Stimulated activated CD4-positive, alpha-beta T cell treated with anti-CD3 and anti-CD28 coated beads, Interleukin-4, amount 100 ng/mL, for 4 hours (primary cell): ENCODE measurements at places on chromosomes 5 and 9.
A peak's percentile ranks its signal among the peaks of the same experiment; 100 is the strongest.

DNA sequence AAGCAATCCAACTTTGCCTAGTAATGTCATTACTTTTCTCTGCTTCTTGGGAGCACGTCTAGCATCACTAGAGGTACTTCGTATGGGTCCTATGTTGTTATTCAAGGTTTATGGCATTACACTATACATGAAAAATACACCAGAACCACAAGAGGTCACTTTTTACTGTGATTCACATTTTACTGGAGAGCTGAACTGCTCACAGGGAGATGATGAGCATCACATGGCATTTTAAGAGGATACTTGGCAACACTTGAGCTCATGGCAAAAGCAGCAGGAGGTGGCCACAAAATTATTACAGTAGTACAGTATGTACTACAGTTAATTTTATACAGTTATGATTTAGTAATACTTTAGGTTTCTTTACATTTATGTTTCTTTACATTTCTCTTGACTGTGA lies 223.4 kb downstream of the PARP8 start:
- DNase-seq = no peak

DNA sequence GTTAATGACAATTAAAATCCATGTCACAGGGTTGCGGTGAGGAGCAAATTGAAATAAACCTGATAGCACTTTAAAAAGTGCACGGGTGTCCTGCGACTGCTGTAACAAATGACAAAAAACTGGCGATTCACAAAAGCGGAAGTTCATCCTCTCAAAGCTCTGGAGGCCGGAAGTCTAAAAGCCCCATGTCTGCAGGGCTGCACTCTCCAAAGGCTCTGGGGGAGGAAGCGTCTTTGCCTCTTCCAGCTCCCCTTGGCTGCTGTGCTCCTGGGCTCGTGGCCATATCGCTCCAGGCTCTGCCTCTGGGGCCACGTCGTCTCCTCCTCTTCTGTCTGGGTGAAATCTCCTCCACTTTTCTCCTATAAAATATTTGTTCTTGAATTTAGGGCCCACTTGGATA lies 273.9 kb upstream of the IRX2 start:
- no peak for DNase-seq

GRCh38 chr5:135234666-135235401 lies 164.2 kb downstream of the MACROH2A1 start:
- no peak for DNase-seq

GRCh38 chr9:117088140-117088539 lies 326.7 kb downstream of the ASTN2 start:
- no peak for DNase-seq

GRCh38 chr5:133289686-133290367 lies 238.0 kb downstream of the HSPA4 start:
- no peak for DNase-seq

GRCh38 chr5:16679863-16680262 lies 63.1 kb upstream of the RETREG1 start:
- no peak for DNase-seq

GRCh38 chr9:122032346-122032745 lies 60.8 kb downstream of the TTLL11 start:
- no peak for DNase-seq

GRCh38 chr9:98846879-98847278 lies 39.4 kb downstream of the GALNT12 start:
- DNase-seq = no peak

GRCh38 chr9:25742256-25742655 lies 64.0 kb upstream of the TUSC1 start:
- DNase-seq = no peak

DNA sequence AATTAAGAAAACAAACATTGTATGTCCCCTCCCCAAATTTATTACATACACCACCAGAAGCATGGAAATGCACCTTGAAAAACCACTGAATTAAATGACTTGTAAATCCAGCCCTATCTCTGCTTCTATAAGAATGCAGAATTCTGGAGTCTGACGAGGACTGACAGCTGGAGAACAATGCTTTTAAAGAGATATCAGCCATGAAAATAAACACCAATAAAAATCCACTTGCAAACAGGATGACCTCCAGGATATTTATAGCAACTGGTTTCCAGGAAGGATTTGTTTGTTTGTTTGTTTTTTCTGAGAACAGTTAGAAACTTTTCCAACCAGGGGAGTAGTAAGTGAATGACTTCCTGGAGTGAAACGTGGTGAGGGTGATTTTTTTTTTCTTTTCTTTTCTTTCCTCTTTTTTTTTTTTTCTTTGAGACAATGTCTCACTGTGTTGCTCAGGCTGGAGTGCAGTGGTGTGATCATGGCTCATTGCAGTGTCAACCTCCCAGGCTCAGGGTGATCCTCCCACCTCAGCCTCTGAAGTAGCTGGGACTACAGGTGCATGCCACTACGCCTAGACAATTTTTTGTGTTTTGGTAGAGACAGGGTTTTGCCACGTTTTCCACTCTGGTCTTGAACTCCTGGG lies 38.7 kb upstream of the SLC36A1 start:
- DNase-seq = no peak

DNA sequence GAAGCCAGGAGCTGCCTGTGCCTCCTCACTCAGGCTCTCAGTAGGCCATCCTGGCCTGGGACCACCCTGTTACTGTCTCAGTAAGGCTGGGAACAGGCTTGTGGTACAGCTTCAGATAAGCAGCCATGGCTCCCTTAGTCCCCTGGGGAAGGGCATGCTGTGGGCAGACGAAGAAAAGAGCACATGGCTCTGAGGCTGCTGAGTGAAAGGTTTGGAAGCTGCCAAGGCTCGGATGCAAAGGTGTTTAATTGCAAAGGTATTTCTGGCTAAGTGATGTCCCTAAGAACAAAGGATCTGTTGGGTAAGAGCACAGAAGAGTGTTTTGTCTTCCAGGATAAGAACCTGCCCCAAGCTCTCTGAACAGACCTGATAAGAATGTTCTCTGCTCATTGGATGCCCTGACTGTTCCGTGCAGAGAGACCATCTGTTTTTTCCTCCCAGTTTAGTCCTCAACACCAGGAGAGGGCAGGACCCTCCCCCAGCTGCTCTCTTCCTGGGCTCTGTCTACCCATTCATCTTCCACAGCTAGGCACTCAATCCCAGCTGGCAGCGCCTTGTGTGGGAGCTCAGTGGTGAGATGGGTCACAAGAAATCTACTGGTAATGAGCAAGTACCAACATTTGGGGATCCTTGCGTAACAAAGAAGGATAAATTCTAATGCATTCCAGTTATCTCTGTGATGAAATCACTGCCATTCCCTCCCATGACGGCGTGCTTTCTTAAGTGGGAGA lies 17.7 kb downstream of the ANGPTL2 start:
- DNase-seq = no peak

DNA sequence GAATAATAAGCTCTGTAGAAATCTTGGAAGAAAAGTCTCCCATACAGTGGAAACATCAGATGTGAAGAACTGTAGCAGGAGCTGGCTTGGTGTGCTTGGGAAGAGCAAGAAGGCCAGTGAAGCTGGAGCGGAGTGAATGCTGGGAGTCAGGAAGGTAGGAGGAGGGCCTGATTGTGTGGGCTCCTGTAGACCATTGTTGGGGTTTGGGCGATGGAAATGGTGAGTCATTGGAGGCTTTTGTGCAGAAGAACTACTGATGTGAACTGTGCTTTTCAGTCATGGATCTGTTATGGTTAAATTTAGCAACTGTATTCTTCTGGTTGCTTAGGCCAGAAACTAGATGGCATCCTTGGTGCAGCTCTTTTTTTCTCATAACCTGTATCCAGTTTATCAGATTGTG lies 2.3 kb downstream of the ICE1 start:
- peak; percentile 26 for DNase-seq

DNA sequence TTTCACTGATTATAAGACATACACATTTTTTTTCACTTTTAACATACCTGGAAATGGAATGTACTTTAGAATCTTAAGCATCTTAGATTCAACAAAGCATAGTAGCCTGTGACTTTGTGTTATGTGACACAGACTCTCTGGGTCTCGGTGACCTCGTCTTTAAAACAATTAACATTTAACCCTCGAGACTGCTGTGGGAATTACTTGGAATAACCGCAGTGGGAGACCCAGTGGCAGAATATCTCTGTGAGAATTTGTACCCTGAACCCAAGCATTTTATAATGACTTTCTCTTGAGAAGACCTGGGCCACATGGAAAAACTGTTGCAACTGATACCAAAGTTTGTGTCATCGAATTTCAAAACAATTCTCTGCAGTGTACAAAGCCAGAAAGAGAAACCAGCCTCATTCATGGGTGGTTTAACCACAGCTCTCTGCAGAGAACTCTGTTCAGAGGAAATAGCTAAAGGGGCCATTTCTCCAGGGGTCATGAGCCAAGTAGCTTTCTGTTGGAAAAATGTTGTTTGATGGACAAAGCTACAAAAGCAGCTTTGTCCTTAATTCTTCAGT lies 10.0 kb upstream of the RETREG1 start:
- DNase-seq = no peak

DNA sequence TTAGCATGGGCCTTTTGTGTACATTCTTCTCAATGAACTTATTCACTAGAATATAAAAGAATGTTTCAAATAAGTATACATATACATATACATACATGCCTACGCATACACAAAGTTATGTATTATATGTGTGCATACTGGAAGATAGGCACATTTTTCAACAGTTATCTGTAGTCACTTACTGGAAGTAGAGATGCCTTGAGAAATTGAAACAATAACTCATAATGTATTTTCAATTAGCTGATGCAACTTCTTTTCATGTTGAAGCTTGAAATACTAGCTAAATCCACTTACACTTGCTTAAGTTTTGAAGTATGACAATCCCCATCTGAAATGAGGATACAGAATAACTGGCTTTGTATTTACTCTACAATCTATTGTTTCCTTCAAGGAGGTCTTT lies 469.0 kb upstream of the PTGER4 start:
- no peak for DNase-seq

DNA sequence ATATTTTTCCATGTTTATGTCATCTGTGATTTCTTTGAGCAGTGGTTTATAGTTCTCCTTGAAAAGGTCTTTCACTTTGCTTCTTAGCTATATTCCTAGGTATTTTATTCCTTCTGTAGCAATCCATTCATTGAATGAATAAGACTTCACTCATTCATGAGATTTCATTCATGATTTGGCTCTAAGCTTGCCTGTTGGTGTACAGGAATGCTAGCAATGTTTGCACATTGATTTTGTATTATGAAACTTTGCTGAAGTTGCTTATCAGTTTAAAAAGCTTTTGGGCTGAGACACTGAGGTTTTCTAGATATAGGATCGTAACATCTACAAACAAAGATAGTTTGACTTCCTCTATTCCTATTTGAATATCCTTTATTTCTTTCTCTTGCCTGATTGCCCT lies 15.9 kb downstream of the RLN2 start:
- no peak for DNase-seq

DNA sequence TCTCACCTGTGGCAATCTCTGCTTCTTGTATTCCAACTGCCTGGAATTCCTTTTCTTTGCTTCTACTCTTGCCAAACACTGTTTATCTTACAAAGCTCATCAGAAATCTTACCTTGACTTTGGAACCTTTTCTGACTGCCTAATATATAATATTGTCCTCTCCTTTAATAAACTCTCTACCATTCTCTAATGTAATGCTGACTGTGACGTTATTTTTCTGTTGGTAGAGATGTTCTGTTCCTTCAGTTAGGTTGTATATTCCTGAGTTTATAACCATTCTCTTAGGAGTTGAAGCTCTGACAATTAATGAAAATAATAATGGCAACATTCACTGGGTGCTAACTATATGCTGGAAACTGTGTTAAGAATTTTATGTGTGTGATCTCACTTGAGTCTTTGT lies 188.8 kb upstream of the ATP10B start:
- no peak for DNase-seq

DNA sequence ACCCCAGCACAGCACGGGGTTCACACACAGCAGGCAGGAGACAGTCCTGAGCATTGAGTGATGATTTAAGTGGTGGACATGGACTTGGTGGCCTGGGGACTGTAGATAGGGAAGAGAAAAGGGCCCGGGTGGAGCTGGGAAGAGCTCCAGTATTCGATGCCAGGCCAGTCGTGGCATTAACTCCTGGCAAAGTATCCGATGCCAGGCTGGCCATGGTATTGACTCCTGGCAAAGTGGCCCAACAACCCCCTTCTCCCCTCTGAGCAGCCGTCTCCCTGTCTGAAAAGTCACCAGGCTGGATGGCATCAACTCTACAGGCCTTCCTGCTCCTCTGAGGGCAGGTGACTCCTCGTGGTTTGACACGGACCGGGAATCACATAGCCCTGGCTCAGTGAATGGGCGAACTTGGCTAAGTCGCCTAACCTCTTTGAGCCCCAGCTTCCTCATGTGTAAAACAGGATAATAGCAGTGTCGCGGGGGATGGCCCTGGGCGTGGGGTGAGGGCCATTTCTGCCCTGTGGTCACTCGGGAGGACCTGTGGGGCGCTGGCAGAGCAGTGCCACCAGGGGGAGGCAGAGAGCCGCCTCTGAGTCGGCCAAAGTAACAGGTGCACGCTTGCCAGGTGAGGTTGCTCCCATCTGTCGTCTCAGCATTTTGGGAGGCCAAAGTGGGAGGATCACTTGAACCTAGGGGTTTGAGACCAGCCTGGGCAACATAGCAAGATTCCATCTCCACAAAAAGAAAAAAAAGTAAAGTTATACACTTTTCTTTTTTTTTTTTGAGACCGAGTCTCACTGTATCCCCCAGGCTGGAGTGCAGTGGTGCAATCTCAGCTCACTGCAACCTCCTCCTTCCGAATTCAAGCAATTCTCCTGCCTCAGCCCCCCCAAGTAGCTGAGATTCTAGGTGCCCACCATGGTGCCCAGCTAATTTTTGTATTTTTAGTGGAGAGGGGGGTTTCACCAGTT lies 5.7 kb upstream of the SEC16A start:
- peak; percentile 66 for DNase-seq

GRCh38 chr5:150254774-150255173 lies 34.8 kb downstream of the CAMK2A start:
- DNase-seq = no peak

- DNase-seq = peak; percentile 37
Measured at GRCh38 chr9:136726631-136727191, 14.3 kb downstream of the DIPK1B start.

GRCh38 chr9:121815546-121816448 lies 164.4 kb downstream of the DAB2IP start:
- DNase-seq = no peak

GRCh38 chr9:116688806-116689485 lies 1.8 kb downstream of the TRIM32 start:
- no peak for DNase-seq

DNA sequence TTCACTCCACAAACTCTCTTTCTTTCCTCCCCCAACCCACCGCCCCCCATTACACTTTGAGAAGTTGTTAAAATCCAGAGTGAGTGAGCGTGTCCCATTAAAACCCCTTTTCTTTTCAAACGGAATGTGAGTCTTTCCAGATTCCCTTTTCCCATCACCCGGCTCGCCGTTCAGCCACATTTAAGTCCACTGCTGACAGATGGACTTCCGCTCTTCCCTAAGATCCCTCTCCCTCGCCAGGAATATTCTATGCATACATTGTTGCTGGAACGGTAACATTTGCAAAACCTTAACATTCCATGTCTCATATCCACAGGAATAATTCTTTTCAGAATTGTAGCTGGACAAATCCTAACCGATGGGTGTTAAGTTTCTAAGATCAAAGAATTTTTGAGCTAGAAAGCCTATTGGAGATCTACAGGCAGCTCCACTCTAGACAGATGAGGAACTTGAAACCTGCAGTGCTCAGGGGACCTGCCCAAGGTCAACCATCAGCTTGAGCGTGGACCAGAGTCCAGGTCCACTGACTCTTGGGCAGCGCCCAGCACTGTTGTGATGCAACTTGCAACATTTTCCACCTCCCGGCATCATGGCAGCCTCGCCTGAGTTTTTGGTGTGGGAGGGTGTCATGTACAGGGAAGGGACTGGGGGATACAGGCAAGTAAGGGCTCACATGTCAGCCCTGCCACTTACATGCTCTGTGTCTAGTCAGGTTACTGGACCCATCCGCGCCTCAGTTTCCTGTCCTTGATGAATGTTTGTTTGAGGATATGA lies 500.1 kb downstream of the CCDC171 start:
- no peak for DNase-seq
